ENCODE measurements at places on chromosomes 11 and 22. TPM values are rescaled to one million over a fixed set of nuclear protein-coding genes. Genes with fewer than 3 reads are reported as not detected.

DNA sequence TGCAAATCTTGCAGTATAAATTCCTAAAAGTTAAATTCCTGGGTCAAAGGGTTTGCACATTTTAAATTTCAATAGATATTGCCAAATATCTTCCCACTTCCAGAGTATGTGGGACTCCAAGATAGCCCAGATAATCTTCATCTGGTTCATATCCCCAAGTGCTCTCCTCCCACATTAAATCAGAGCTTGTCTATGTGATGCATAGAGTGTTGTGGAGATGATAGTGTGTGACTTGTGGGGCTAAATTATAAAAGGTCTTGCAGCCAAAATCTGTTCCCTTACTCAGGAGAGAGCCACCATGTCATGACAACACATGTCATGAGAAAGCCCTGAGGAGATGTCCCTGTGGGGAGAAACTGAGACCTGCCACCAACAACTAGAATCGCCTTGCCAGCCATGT, 39.9 kb upstream of the TEAD1 start:
- H3K4me1 ChIP-seq: no peaks in the 10 kb centered on the region
- no peak overlapping the region for H3K27ac ChIP-seq
- no peaks in the 10 kb centered on the region for H3K27me3 ChIP-seq
- DNase-seq: no peak
- no peaks in the 10 kb centered on the region for H3K36me3 ChIP-seq

DNA sequence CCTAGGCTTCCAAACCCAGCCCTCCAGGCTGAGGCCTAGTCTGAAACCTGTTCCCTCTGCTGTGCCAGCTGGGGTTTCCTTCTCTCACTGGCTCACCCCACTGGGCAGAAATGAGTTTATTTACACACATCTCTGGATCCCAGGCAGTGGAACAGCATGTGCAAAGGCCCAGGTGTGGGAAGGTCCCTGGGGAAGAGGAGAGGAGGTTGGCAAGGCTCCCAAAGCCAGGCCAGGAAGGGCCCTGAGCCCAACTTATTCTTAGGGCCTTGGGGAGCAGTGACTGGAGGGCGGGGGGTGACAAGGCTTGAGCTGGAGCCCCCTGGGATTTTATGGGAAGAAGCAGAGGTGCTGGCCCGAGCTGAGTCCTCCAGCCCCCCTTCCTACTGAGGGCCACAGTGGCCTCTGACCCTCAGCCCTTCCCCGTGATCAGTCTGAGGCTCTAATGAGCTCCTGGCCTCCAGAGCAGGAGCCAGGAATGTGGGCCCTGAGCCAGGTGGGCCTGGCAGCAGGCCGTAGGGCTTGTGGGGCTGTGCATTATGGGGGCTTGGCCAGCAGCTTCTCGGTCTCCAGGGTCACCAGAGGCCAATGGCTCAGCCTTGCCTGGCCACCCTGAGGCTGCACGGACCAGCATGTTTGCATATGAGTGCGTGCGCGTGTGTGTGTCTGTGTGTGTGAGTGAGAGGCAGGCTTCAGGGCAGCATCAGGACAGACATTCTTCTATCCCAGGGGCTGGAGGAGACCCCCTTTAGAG, 2.9 kb downstream of the MYO7A start:
- peak; percentile 77 for DNase-seq
- no peaks in the 10 kb centered on the region for H3K36me3 ChIP-seq
- no peaks in the 10 kb centered on the region for H3K27me3 ChIP-seq
- peak overlapping the region; percentile 84 for H3K27ac ChIP-seq

DNA sequence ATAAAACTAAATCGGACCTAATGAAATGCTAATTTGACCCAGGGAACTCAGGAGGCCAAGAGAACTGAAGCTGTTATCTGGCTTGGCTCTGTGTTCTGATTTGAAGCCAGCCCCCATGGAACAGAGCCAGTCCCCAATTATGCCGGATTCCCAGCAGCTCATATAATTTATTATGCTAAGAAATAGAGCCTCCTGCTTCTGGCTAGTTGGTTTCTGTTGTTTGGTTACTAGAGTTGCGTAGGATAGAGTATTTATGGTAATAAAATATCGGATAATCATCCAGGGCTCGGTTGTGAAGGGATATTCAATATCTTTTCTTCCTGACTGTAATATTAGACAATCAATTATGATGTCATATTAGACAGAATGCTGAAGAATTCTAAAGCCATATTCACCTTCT, 120.4 kb upstream of the TTC12 start:
- peak; percentile 87 for DNase-seq
- no peaks in the 10 kb centered on the region for H3K27me3 ChIP-seq
- peaks cover 58% of the 10 kb centered on the region for H3K4me1 ChIP-seq
- H3K27ac ChIP-seq: no peak overlapping the region
- H3K36me3 ChIP-seq: no peaks in the 10 kb centered on the region

The PPFIBP2 gene
- 12.8 TPM for polyA plus RNA-seq

GRCh38 chr11:47784785-47785381, 17.7 kb upstream of the FNBP4 start:
- DNase-seq: no peak
- H3K4me3 ChIP-seq: no peak overlapping the region

The SVIP gene
- 31.6 TPM for polyA plus RNA-seq

DNA sequence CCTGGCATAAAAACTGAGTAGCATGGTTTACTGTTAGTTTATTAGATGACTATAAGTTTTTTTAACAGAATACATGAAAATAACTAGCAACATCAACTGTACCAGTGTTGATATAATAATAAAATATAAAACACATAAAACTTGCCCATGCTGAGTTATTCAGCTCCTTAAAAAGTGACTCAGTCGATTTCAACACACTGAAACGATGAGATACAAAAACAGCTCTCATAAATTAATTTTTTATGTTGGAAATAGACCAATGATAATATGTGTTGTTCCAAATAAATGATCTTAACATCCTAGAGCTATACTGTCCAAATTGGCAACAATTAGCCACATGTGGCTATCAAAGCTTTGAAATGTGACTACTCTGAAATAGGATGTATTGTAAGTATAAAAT, 15.9 kb downstream of the PDGFD start:
- no peak overlapping the region for H3K27ac ChIP-seq
- peaks cover 19% of the 10 kb centered on the region for H3K4me1 ChIP-seq
- H3K27me3 ChIP-seq: no peaks in the 10 kb centered on the region
- DNase-seq: no peak

DNA sequence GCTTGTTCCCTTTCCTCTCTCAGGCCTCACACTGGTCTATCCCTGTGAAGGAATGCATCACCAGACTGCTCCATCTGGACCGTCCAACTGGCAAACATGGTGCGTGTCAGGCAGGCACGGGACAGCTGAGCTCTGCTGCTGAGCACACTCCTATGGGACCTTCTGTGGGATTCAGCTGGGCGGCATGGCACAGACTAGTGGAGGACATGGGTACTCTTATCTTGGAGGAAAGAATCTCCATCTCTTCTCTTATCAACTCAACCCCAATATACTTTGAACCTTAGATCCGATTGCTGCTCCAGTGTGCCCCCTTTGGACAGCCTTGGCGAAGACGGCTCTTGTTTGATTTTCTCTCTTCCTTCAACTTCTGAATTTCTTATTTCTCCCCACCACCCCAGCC, 593.6 kb downstream of the ETS1 start:
- no peak for DNase-seq
- no peak overlapping the region for H3K27ac ChIP-seq
- H3K27me3 ChIP-seq: no peaks in the 10 kb centered on the region
- H3K4me3 ChIP-seq: no peak overlapping the region
- H3K4me1 ChIP-seq: no peaks in the 10 kb centered on the region

The NR1H3 gene
- polyA plus RNA-seq: 246 TPM

GRCh38 chr11:67558084-67558772, 25.4 kb upstream of the GSTP1 start:
- H3K27me3 ChIP-seq: no peaks in the 10 kb centered on the region
- H3K27ac ChIP-seq: no peak overlapping the region
- H3K4me3 ChIP-seq: no peak overlapping the region
- peaks cover 2% of the 10 kb centered on the region for H3K4me1 ChIP-seq
- no peak for DNase-seq

DNA sequence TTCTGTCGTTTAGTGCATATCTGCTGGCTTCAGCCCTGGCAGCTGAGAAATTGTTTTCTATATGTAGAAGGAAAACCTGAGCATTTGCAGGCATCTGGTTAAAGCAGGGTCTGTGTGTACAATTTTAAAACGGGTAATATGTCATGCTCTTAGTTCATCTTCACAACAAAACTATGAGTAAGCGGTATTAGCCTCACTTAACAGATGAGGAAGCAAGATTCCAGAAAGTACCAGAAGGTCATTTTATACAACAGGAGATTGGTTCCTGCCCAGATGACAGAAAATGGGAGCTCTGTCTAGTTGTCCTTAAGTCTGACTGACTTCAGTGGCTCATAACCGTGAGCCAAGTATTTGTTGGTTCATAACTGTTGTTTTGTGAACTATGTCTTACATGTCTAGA, 1.1 kb downstream of the TIMM10B start:
- no peak overlapping the region for H3K27ac ChIP-seq
- no peaks in the 10 kb centered on the region for H3K27me3 ChIP-seq
- H3K36me3 ChIP-seq: no peaks in the 10 kb centered on the region

DNA sequence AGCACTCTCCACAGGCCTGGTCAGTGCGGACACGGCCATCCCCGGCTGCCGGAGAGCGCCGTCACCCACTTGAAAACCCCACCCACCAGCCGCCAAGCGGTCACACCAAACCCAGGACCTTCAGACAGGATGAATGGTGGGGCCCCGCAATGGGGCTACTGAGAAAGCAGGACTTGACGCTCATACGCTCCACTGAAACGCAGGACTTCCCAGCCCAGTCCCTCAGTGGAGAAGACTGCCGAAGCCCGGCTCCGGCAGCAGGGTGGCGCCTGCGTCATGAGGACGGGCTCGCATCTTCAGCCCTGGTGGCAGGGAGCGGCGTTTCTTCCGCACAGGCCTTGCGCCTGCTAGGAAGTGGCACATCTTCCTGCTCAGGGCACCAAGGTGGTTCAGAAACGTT, 15.3 kb upstream of the PHLDA2 start:
- H3K4me3 ChIP-seq: no peak overlapping the region
- peaks cover 23% of the 10 kb centered on the region for H3K36me3 ChIP-seq
- H3K27me3 ChIP-seq: no peaks in the 10 kb centered on the region
- H3K4me1 ChIP-seq: no peaks in the 10 kb centered on the region

DNA sequence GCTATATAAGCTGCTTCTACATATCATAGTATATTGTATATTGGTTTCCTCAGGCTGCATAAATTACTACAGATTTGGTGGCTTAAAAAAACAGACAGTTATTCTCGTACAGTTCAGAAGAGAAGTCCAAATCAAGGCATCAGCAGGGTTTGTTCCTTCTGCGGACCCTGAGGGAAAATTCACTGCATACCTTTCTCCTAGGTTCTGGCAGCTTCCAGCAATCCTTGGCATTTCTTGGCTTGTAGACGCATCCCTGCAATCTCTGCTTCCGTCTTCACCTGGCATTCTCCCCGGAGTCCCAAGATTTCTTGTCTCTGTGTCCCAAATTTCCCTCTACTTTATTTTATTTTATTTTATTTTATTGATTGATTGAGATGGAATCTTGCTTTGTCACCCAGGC, 142.8 kb downstream of the COMMD9 start:
- H3K27me3 ChIP-seq: no peaks in the 10 kb centered on the region
- DNase-seq: no peak
- peaks cover 8% of the 10 kb centered on the region for H3K4me1 ChIP-seq
- H3K4me3 ChIP-seq: no peak overlapping the region
- no peak overlapping the region for H3K27ac ChIP-seq

All from adrenal gland (tissue), 19 donors.